ENCODE measurements at places on chromosomes 4 and X.
A peak's percentile ranks its signal among the peaks of the same experiment; 100 is the strongest.

DNA sequence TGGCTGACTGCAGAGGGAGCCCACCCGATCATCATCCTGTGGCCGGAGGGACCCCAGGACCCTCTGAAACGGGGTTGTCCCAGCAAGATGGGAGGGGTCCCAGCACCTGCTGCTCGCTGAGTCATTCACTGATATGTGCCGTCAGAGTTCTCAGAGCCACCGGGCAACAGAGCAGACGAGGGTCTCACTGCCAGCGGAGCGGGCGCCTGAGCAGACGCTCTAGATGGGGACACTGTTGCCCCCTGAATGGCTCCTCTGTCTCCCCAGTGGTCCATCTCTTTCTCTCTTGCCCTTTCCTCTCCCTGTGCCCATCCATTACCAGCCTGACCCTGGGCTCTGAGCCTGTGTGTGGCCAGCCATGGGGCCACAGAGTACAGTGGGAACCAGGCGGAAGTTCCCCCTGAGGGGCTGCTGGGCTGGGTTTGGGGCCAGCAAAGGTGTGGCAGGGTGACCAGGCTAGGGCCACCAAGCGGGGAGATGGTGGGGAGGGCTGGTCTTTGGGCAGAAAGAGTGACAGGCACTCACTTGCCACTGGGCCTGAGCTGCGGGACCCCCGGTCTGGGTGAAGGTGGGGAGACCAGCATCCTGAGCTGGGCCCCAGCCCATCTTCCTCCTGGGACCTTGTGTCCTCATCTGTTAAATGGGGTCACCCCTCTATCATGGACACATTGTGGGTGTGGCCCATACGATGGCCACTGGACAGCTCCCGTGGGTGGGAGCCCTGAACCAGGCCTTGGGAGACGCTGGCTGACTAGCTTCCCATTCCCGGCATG, 90.9 kb downstream of the HMX1 start:
- DNase-seq: no peak

GRCh38 chr4:85512446-85513205, 37.7 kb downstream of the ARHGAP24 start:
- DNase-seq: no peak

GRCh38 chr4:24971192-24971591, 58.4 kb upstream of the CCDC149 start:
- DNase-seq: no peak

DNA sequence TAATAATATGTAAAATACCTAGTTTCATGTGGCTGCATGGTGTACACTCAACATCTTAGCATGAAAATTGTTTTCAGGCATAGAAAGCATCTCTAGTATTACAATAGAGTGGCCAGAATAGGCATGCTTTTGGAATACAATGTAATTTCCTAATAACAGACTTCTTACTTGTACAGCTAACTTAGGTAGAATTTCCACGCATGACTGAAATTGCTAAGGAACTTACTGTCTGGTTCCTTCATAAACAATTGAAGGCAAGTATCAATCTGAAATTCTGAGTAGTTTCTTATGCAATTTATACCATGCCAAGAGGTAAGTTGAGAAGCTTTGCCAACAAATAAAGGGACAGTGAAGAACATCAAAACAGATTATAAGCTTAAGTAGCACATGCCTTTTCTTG, 26.7 kb downstream of the SULT1E1 start:
- DNase-seq: no peak

DNA sequence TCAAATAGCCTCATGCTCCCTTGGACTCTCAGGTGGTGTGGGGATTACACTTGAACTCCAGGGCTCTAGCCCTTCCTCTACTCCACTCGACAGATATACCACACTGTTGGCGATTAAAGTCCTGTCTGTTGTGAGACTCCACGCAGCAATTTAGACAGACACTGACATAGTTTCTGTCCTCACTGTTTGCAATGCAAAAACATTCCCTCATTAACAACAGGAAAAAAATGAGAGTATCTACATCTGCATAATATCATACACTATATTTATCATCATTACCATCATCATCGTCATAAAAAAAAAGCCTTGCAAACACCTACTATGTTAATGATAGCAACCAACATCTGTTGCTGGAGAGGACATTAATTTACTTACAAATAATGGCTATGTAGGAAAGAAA, 132.4 kb downstream of the RASL11B start:
- DNase-seq: no peak

- DNase-seq: no peak
Observed at GRCh38 chr4:76756416-76756815, 141.5 kb downstream of the SOWAHB start.

GRCh38 chrX:64427281-64427680, 32.0 kb upstream of the MTMR8 start:
- no peak for DNase-seq

DNA sequence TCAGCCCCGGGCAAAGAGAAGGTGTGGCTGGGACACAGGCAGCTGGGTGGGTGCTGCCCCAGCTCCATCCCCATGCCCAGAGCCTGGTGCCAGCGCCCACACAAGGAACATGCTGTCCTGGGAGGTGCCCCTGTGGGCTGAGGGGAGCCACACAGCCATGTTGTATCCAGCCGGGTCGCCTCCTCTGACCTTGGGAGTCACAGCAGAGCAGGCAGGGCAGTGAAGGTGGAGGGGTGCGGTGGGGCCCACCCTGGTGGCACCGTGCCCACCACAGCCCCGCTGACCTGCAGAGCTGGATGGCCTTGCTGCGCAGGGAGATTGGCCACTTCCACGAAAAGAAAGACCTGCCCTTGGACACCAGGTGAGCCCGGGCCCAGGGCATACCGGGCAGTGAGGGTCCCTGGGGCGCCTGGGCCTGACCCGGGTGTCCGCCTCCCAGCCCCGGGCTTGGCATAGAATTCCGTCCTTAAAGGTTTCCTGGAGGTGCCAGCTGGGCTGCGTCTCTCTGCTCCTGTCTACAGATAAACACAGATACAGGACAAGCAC, 18.7 kb upstream of the ADD1 start:
- no peak for DNase-seq

DNA sequence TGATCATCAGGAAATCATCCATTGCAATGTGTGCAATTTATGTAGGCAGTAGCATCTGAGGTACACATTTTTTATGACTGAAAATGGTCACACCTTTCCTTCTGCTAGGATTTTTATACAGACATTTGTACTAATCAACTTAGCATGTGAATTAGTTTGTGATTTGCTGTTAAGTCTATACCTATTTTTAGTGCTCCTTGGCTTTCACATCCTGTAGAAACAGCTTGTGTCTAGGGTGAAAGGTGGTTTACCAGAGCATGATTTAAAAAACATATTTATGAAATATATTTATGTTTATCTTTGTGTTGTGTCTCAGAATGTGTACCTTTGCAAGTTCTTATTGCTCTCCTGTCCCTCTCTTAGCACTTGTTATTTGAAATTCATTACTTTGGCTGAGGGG, 916.0 kb downstream of the TECRL start:
- DNase-seq: no peak

- no peak for DNase-seq
Observed at GRCh38 chr4:160592258-160592657, 1489.4 kb downstream of the RAPGEF2 start.

DNA sequence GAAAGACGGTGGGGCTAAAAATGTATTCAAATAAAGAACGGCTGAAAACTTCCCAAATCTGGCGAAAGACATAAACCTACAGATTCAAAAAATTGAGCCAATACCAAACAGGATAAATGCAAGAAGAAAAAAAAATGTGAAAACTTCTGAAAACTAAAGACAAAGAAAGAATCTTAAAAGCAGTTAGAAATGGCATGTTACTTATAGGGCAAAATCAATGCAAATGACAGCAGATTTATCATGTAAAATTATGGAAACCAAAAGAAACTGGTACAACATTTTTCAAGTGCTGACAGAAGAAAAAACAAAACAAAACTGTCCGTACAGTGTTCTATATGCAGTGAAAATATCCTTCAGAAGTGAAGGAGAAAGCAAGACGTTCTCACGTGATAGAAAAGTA, 239.0 kb downstream of the PDGFC start:
- no peak for DNase-seq

- no peak for DNase-seq
Observed at GRCh38 chrX:126825566-126826193, 6.2 kb downstream of the PRR32 start.

DNA sequence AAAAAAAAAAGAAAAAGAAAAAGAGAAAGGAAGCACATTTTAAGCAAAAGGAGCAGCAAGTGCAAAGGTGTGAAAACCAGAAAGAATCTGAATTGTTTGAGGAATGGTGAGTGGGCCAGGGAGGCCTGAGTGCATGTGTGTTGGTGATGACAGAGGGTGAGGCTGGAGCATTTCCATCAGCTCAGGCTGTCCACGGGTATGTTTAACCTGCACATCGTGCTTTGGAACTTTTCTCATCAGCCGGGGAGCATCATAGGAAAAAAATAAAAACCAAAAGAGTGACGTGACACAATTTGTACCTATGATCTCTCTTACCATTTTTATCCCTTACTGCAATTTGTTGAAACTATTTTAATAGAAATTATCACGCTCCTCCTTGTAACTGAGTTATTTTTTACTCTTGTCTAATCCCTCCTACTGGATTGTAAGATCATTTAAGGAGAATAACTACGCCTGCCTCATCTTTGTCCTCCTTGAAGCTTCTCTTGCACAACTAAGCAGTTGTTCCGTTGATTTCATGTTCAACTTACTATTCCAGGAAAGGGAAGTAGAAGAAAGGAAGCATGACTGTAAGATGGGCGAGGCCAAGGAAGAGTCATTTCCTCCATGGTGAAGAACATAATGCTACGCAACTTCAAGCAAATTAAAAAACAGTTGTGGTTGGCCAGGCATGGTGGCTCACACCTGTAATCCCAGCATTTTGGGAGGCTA, 7.0 kb downstream of the PALLD start:
- DNase-seq: no peak

- no peak for DNase-seq
Observed at GRCh38 chr4:174365018-174365587, 81.4 kb downstream of the CEP44 start.

- DNase-seq: no peak
Observed at GRCh38 chr4:102778720-102779119, 18.0 kb upstream of the MANBA start.

DNA sequence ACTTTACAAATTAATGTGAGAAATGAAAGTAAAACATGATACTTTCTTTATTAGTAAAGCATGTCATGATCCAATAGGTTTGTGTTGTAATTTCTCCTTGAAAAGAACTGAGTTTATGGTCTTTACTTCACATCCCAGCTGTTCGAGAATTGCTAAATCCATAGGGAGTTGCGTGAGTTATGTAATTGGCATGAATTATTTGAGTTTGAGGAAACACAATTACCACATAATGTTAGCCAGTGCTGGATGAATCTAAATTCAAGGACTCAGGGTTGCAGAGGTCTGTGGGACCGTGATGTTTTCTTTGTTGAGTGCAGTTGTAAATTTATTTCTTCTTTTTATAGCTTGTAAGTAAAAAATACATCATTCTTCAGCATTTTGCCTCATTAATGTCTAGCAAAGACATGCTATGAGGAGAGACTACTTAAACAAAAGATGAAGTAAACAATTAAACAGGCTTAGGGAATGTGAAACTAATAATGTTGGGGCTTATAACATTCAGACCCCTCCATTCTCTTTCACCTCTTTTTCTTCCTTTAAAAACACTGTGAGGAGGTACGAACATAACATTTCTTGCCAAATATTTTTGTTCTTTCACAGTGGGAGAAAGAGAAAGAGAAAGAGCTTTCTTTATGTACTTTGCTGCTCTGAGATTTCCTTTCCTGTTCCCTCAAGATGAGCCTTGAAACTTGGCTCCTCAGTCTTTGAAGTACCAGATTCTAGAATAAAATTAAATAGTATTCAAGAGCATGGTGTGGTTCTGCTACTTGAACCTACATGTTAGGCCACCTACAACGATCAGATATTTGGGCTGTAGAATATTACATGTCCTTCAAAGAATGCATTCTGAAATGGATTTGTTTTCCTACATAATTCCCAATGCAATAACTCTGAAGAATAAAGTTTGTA, 159.6 kb upstream of the ANK2 start:
- DNase-seq: peak; percentile 86

DNA sequence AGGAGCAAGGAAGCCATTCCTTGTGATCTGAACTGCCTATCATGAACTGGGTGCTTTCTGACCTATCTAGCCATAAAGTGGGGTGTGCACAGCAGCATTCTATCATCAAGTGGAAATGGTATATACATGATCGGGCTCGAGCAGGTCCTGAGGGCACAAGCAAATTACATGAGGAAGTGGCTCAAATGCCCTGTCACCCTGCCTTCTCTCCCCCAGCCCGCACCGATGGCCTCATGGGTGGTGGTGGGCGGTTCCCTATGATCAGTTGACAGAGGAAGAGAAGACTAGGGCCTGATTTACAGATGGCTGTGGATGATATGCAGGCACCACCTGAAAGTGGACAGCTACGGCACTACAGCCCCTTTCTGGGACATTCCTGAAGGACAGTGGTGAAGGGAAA, 46.3 kb upstream of the BCLAF3 start:
- DNase-seq: no peak

DNA sequence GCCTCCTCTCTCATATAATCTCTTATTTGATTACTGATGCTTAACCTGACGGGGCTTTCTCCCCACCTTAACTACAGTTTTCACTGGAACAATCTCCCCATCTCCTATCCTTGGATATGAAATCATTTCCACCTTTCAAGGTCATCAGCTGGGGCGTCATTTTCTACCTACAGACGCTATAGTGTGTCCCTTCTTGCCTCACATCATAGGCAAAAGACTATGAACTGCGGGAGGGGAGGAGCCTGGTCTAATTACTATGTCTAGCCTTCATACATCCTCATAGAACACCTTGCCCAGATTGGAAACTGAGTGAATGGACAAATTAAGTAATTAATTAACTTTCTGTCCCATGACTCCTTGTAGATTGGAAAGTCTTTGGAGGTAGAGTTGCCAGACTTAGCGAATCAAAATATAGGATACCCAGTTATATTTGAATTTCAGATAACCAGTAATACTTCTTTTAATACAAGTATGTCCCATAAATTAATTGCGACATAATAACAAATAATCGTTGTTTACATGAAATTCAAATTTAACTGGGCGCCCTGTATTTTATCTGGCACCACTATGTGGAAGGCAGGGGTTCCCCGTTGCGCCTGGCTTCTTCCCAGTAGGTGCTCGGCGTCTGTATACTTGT, 752 bp upstream of the ATP6AP2 start:
- DNase-seq: no peak

GRCh38 chr4:83335701-83336100, 1.1 kb upstream of the HPSE start:
- no peak for DNase-seq

DNA sequence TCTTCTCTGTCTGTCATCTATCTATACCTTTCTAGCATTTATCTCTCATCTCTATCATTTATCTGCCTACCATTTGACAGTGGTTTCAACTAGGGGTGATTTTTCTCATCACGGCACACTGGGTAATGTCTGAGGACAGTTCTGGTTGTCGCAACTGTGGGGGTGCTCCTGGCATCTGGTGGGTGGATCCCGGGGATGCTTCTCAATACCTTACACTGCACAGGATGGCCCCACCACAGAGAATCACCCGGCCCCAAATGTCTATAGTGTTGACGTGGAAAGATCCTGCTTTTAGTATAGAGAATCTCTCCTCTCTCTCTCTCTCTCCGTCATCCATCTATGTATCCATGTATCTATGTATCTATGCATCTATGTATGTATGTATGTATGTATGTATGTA, 7.2 kb downstream of the P2RY8 start:
- DNase-seq: no peak

- DNase-seq: no peak
Observed at GRCh38 chr4:87423317-87424098, 1.1 kb downstream of the NUDT9 start.

- no peak for DNase-seq
Observed at GRCh38 chr4:2251795-2252529, 9.9 kb downstream of the MXD4 start.

GRCh38 chr4:20317424-20317985, 65.8 kb downstream of the SLIT2 start:
- DNase-seq: no peak

Data from fibroblast of skin of left biceps (primary cell).